ENCODE measurements at places on chromosomes 12 and 14.

DNA sequence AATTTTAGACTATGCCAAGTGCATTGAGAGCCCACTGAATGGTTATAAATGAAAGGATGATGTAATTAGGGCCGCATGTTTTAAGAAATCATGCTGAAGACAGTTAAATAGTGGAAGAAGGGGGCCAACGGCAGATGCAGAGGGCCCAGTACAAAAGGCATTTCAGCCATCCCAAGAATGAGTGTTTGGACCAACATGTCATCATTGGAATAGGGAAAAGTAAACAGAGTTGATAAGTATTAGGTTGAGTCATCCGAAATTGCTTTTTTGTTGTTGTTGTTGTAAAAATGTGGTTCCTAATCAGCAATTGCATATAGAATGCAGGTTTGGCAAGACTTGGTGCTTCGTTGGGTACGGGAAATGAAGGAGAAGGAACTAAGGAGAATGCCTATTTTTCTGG is 29.5 kb downstream of the BMP4 start:
- DNase-seq, result no peak

DNA sequence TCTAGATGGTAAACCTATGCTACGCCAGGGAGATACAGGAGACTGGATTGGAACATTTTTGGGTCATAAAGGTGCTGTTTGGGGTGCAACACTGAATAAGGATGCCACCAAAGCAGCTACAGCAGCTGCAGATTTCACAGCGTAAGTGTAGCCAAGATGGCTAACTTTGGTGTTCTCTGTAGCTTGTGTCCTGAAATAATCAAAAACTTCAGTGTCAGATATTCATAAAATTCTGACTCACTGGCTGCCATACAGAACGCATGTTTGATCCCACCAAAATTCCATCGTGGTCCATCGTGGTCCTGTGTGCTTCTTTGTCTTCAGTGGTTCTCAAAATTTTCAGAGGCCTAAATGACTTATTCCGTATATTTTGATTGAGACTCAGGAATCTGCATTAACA is 1.3 kb downstream of the STRAP start:
- DNase-seq, result no peak

GRCh38 chr12:68899251-68899771 is 33.7 kb downstream of the CPM start:
- DNase-seq, result no peak

DNA sequence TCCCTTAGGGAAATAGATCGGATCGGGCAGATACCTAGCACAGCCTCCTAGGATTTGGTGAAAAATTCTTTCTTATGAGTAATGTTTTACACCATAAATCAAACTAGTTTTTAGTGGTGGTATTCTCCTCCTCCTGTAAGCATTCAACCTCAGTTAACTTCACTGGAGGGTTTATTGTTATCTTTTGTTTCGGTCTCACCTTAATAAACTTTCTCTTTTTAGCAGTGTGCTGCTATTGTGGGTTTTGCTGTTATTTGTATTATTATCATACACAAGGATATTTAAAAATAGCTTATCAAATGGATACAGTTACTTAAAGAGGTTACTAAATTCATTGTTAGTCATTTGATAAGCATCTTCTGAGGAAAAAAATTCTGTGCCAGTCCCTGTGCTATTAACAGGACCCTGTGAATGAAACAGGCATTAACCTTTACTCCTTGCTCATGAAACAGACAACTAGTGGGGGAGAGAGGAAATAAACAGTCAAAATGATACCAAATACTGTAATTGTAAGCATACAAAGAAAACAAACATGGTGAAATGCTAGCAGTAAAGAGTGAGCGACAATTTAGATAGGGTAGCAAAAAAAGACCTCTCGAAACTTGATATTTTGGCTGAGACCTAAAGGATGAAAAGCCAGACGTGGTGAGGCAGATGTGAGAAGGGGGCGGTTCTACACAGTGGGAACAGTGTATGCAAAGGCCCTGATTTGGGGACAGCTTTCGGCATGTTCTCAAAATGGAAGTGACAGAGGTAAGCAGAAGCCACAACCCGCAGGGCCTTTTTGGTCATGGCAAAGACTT is 178.7 kb upstream of the SOX5 start:
- no peak for DNase-seq

GRCh38 chr12:72631926-72632685 is 359.9 kb downstream of the TRHDE start:
- DNase-seq, result no peak

- no peak for DNase-seq
Measured at GRCh38 chr14:70148911-70149595, 39.7 kb downstream of the SLC8A3 start.

DNA sequence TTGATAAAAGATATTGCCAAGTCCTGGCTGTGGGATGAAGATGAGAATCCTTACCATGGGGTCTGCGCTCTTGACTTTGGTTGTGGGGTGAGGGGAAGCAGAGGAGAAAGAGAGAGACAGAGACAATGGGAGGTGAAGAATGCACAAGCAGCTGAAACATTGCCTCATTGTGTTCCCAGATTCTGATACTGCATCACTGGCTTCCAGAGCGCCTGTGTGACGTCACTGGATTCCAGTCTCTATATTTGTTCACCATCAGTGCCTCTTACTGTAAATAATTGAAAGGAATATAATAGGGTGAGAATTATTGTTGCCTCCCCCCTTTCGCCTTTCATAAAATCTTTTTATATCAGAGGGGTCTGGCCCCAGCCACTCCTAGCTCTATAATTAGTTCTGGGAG is 188.9 kb upstream of the NTF3 start:
- no peak for DNase-seq

- no peak for DNase-seq
Measured at GRCh38 chr12:53719649-53720048, 7.6 kb downstream of the CALCOCO1 start.

GRCh38 chr12:23008623-23009022 is 383.7 kb downstream of the ETNK1 start:
- DNase-seq, result no peak

DNA sequence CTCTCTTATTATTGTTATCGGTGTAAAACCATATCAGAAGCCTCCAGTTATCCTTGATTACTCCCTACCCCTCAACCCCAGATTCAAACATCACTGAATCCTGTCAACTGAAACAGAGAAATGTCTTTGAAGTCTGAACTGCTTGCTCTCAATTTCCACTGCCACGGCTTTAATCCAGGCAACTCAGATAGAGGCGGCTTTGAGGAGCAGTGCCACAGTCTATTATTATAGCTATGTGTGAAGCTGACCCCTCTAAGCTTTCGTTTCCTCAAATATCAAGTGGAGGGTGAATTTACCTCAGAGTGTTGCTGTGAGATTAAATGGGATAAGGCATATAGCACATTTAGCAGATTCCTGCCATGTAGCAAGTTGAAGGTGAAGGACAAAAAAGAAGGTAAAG is 49.0 kb upstream of the PDE3A start:
- DNase-seq, result no peak

DNA sequence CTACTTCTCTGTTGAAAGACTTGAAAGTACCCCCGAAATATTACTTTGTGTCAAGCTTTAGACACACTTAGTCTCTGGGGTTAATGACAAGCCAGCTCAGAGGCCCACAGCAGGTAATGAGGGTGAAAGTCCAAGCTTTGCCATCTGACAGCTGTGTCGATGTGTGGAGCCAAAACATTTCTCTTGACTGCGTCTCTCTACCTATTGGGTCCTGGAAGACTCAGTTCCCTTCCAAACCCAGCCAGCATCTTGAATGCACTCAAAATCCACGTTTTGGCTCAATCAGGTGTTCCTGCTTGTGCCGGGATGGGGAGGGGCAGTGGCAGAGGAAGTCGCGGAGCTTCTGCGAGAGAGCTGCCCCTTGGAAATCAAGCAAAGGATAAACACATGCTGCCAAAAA is 3.2 kb downstream of the PLXNC1 start:
- DNase-seq, result no peak

DNA sequence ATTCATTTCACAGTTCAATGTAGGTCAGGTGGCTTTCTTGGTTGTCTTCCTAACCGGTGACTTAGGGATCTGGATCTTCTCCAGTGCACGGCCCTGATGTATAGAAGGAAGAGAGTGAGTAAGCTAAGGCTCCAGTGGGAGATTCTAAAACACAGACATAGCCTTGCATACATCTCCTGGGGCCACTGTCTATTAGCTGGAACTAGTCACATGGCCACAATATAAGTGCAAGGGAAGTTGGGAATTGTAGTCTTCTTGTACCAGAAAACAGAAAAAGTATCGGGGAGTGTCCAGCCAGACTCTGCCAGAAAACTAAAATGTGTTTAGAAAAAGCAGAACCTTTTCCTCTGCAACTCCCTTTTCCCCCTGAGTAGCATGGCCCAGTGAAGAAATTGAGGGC is 531.6 kb downstream of the VRK1 start:
- DNase-seq, result no peak

- DNase-seq, result peak; percentile 4
Measured at GRCh38 chr12:26017484-26018211, 59.2 kb downstream of the RASSF8 start.

- no peak for DNase-seq
Measured at GRCh38 chr12:129193263-129193871, 340.1 kb downstream of the GLT1D1 start.

- DNase-seq, result no peak
Measured at GRCh38 chr12:15956413-15957185, 45.5 kb downstream of the DERA start.

DNA sequence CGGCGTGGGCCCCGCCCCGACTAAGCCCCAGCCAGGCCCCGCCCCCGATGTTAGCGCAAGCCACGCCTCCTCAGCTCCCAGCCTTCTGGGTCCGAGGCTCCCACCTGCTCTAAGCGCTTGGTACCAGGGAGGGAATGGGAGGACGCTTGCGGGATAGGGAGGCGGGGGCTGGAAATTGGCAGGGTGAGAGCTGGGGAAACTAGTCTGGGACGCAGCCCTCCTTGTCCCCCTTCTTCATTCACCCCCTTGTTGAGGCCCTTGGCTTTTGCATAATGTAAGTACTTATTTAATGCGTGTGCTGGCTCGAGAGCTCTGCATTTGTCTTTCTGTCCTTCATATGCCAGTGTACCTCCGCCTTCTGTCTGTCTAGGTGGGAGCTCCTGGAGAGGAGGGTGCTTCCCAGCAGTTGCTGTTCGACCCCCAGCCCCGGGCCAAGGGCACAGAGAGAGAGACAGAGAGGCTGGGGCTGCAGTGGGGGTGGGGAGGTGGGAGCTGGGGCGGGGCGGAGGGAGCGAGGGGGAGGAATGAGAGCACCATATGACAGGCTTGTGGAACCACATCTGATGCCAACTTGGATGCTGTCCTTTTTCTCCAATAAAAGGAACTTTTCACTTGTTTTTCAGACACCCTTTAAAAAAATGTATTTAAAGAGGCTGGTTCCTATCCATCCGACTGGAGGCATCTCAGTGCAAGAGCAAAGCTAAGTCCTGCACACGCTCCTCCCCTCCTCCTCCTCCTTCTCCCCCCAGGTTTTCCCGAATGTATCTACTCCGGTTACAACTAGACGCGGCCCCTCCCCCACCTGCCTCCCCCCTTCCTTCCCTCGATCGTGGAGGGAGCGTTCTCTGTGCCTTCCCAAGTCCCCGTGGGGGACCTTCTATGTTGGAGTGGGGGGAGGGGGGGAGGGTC is 25.6 kb upstream of the MAP1LC3B2 start:
- DNase-seq, result peak; percentile 56

DNA sequence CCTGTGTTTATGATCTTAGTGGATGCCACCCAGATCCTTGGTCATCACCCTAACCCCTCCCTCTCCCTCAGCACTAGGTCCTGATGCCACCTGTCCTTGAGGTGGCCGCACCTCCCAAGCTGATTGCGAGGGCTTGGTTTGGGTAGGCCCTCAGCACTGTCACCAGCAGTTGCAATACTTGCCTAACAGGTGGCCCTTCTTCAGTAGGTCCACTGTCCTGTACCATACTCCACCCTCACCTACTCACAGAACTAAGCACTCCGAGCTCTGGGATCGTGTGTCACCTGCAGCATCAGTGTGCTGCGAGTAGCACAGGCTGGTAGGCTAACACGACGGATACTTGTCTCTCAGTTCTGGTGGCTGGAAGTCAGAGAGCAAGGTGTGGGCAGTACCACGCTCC is 14.0 kb upstream of the SERPINA12 start:
- no peak for DNase-seq

DNA sequence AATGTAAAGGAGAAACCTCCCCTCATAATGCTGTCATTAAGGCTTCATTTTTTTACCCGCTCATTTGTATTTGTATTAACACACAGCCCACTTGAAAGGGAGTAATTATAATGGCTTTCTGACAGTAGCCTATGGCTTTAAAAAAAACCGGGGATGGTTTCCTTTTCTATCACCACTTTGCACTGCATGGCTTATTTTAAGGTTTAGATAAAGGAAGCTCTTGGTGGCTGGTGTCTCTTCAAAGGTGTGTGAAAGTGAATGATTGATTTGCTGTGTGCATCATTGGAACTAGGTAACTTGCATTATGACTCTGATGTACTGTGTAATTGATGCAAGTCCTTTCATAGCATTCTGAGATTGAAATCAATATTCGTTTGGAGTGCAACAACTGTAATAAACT is 80.7 kb downstream of the NPAS3 start:
- DNase-seq, result no peak

- no peak for DNase-seq
Measured at GRCh38 chr12:127342861-127343260, 924.1 kb upstream of the TMEM132C start.

DNA sequence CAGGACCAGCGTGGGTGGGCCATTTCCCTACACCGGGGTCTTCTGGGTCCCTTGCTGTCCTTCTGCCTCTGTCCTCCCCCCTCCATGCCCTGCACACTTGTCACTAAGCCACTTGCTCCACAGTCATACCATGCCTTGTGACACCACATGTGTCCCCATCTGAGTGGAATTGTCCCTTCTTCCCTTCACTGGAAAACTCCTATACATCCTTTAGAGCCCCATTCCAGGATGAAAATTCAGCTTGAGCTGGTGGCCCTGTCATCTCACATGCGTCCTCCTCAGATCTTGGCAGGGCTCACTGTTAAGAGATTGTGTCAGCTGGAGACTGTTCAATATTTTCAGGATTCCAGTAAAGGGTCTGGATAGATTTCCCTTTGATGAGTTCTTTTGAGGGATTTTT is 87.4 kb downstream of the DNAH10 start:
- no peak for DNase-seq

DNA sequence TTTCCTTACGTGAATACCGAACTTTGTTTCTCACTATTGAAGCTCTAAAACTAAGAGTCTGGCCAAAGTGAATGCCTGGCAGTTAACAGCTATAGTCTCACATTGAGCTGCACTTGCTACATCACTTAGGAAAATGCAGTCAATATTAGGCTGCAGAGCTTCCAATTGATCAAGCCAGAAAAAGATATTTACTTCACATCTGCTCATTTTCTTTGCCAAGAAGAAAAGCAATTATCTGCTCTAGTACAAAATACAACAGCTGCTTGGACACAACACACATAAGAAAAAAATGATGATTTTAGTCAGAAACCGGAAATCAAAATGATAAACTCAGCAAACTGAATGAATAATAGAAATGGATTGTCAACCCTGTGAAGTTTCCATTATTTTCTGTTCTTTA is 45.4 kb downstream of the TMTC1 start:
- no peak for DNase-seq

- peak; percentile 63 for DNase-seq
Measured at GRCh38 chr14:61472011-61472672, 150.8 kb downstream of the PRKCH start.

DNA sequence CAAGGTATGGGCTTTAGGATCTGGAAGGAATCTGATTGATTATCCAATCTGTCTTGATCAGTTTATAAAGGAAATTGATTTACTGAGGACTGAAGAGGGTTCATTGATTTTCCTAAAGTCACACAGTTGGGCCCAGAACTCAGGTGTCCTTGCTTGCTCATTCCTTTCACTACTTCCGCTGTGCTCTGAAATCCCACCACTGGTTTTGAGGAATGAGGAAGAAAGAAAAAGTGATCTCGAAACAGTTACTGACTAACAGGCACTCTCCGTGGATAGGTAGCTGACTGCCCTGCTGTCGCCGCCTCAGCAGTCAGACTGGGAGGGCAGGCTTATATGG is at the start of gene FITM1:
TSS of gene FITM1 (plus strand) at position 280 of the 337 bp plus-strand sequence. CDS start 905 bp downstream, outside the sequence.
- DNase-seq, result no peak

- no peak for DNase-seq
Measured at GRCh38 chr14:24895622-24896021, 154.3 kb downstream of the STXBP6 start.
